ENCODE measurements at places on chromosomes 5 and 9. TPM values are rescaled to one million over a fixed set of nuclear protein-coding genes. Genes with fewer than 3 reads are reported as not detected.
A peak's percentile ranks its signal among the peaks of the same experiment; 100 is the strongest.

Gene FCN1
- polyA plus RNA-seq: not detected

Gene SLC6A18
- not detected for polyA plus RNA-seq

Gene ZNG1A
- polyA plus RNA-seq: 14.3 TPM

Gene FOXD4L5
- polyA plus RNA-seq: 0.05 TPM

Gene RASGRF2
- not detected for polyA plus RNA-seq

Gene ANXA1
- 443 TPM for polyA plus RNA-seq

Gene SLC25A2
- not detected for polyA plus RNA-seq

Gene EIF4EBP3
- 1.1 TPM for polyA plus RNA-seq

Gene BSPRY
- polyA plus RNA-seq: 0.03 TPM

Gene DMRTA1
- 0.03 TPM for polyA plus RNA-seq

GRCh38 chr5:10106806-10107205, 142.9 kb downstream of the ATPSCKMT start:
- no peak for DNase-seq

DNA sequence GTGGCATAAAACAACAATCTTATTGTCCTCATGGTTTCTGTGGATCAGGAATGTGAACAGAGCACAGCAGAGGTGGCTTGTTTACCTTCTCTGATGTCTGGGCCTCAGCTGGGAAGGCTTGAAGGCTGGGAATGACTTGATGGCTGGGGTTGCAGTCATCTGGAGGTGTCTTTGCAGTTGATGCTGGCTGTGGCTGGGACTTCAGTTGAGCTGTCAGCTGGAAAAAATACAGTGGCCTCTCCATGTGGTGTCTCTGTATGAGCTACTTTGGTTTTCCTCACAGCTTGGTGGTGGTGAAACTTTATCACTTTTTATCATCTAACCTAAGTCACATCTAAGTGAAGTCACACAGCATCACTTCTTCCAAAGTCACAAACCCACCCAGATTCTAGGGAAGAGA, 24.7 kb upstream of the STX17 start:
- no peak for DNase-seq

DNA sequence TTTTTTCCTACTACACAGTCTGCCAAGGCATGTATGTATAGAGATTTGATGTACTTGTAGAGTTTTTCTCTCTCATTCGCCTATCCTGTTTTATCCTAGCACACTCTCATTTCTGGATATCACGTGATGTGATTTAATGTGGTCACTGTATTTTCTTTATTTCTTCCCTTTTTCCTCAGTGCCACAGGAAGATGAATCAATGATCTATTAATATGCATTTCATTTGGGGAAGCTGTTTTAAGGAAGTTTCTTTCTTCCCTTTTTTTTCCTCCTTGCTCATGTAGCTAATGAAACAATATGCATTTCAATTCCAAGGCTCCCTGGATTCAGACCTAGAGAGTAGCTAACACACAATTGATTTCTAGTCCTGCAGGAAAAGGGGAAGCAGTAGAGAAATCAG, 506.3 kb upstream of the WWC1 start:
- DNase-seq: no peak

- no peak for DNase-seq
Measured at GRCh38 chr9:88949425-88949824, 41.8 kb upstream of the S1PR3 start.

DNA sequence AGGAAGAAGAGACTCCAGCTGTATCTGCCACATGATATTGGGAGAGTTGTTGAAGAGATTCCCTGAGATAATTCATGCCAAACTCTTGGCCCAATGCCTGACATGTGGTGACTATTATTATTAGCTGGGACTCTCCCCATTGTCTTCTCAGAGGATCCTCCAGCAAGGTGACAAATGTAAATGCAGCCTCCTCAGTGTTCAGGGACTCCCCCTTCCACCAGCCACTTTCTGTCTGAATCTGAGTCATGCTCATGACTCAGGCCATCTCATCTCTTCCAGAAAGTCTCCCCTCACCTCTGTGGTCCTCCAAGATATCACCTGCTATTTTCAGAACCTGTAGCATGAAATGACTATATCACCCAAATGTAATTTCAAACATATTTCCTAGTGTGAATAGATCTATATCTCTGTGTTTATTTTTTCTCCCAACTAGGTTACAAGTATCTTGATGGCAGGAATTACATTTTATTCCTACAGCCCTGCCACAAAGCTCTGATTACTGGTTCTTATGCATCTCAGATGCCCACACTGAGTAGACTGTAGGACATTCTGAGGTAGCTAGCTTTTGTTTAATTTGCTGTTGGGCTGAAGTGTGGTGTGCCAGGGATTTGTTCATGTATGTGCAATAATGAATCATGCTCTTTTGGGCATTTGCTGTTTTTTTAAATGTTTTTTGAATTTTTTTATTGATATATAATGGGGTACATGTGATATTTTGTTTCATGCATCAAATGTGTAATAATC, 126.6 kb upstream of the IL12B start:
- no peak for DNase-seq

- peak; percentile 67 for DNase-seq
Measured at GRCh38 chr9:120619751-120620655, 40.0 kb upstream of the CDK5RAP2 start.

- no peak for DNase-seq
Measured at GRCh38 chr5:177123789-177124485, 9.6 kb upstream of the NSD1 start.

- no peak for DNase-seq
Measured at GRCh38 chr9:37464426-37465248, 613 bp downstream of the ZBTB5 start.

DNA sequence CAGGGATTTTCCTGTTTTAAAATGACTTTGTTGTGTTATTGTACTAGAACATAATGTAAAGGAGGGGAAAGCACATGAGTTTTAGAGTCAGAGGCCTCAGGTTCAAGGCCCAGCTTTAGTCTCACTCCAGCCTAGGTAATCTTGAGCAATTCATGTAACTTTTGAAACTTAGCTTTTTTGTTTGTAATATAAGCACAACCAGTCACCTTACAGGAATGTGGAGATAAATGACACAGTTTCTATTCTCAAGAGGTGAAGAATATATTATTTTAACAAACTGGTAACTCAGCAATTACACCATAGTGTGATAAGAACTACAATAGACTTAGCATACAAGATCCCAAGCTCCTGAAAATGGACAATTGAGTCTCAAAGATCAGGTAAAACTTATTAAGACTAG, 51.2 kb downstream of the ADAMTS19 start:
- DNase-seq: no peak

- no peak for DNase-seq
Measured at GRCh38 chr5:122014236-122014935, 52.6 kb downstream of the SRFBP1 start.

GRCh38 chr9:22158927-22159346, 149.8 kb upstream of the CDKN2B start:
- DNase-seq: no peak

GRCh38 chr5:112732131-112732530, 5.6 kb upstream of the APC start:
- DNase-seq: no peak

DNA sequence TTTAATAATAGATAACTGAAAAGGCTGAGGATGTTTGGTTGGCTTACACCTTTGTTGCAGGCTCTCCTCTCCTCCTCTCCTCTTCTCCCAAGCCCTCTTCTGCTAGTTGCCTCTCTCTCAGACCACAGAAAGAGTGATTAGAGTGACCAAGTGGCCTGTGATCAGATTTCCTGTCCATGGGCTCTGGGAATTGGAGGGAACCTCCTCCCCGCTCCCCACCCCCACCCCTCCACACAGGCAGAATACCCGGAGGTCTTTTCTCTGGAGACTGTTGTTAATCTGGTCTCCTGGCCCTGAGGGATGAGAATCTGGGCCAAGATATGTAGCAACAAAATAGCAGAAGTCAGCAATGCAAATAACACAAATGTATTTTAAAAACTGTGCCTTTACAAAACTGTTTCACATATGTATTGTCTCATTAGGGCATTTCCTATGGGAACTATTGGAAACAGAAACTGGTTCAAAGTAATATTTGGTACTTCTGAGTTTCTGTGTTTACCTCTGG, 361.3 kb downstream of the NR2F1-AS1 start:
- peak; percentile 11 for DNase-seq

DNA sequence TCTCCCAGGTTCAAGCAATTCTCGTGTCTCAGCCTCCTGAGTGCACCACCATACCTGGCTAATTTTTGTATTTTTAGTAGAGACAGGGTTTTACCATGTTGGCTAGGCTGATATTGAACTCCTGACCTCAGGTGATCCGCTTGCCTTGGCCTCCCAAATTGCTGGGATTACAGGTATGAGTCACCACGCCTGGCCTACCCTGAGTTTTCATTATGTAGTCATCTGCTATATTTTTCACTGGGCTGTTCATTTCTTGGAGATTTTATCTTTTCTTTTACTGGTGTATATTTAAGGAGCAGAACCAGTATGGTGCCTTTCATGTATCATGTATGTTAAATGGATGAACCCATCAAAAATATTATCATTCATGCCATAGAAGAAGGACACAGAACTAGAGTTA, 377.0 kb upstream of the ACTBL2 start:
- no peak for DNase-seq

- DNase-seq: no peak
Measured at GRCh38 chr9:109716631-109717030, 63.4 kb upstream of the PALM2AKAP2 start.

GRCh38 chr5:73093943-73094342, 26.4 kb upstream of the TMEM171 start:
- no peak for DNase-seq

DNA sequence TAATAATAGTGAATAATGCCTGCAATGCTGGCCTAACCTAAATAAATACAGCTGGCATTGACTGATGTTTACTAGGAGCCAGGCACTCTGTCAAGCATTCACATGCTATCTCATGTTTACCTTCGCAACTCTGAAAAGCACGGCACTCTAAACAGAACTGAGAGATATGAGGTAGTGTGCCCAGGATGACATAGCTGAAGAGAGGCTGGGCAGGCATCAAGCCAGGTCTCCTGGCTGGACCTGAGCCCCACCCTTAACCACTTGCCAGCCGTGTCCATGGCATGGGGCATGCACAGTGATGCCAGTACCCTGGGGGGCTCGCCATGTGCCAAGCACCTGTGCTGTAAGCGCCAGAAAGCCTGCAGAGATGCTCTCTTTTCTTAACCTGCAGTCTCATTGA, 119.4 kb upstream of the MVB12B start:
- DNase-seq: no peak

DNA sequence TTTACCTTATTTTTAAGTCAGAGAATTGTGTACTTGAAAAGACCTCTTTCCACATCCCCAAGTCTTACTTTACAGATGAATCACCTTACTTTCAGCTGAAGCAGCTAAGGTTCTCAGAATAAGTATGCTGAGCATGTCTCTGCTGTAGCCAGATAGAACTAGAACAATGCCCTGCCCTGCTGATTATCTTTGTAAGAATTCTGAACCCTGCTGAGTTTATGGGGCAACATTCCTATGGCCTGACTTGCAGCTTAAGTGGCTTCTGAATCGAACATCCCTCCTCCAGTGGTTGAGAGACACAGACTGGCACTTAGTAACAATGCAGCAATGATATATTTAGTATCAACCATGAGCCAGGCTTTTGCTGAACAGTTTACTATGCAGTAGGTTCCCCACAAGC, 592.0 kb upstream of the WWC1 start:
- no peak for DNase-seq

- DNase-seq: no peak
Measured at GRCh38 chr5:81151546-81151945, 81.6 kb upstream of the CKMT2 start.

DNA sequence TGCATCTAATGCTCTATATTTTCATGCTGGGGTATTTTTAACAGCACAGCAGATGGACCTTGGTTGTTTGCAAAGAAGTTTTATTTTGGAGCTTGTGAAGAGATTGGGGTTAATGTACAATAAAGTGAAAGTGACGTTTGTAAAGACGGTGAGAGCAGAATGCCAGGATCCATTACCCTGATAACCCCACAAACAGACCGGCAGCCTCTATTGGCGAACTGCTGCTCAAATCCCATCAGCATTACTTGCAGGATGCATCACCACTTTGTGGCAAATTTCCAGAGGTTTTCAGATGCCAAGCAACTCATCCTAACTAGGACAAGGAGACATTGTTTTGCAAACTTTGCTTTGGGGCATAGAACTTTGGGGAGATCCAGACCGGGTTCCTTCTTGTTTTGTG, 383.3 kb upstream of the ZNF462 start:
- DNase-seq: no peak

Data from SK-N-SH (cell line).